ENCODE measurements at places on chromosomes 12 and 14.

- DNase-seq = no peak
Measured at GRCh38 chr14:64614805-64615391, 65.1 kb downstream of the PPP1R36 start.

GRCh38 chr12:127998988-127999387 is 268.0 kb upstream of the TMEM132C start:
- DNase-seq = no peak

- no peak for DNase-seq
Measured at GRCh38 chr12:19234981-19235871, 105.7 kb downstream of the PLEKHA5 start.

- DNase-seq = no peak
Measured at GRCh38 chr12:132422381-132423043, 67.4 kb upstream of the FBRSL1 start.

GRCh38 chr12:67714648-67715047 is 66.1 kb downstream of the DYRK2 start:
- no peak for DNase-seq

- DNase-seq = no peak
Measured at GRCh38 chr12:25311506-25311905, 60.8 kb upstream of the KRAS start.

GRCh38 chr14:55097881-55098560 is 31.0 kb upstream of the LGALS3 start:
- DNase-seq = no peak

DNA sequence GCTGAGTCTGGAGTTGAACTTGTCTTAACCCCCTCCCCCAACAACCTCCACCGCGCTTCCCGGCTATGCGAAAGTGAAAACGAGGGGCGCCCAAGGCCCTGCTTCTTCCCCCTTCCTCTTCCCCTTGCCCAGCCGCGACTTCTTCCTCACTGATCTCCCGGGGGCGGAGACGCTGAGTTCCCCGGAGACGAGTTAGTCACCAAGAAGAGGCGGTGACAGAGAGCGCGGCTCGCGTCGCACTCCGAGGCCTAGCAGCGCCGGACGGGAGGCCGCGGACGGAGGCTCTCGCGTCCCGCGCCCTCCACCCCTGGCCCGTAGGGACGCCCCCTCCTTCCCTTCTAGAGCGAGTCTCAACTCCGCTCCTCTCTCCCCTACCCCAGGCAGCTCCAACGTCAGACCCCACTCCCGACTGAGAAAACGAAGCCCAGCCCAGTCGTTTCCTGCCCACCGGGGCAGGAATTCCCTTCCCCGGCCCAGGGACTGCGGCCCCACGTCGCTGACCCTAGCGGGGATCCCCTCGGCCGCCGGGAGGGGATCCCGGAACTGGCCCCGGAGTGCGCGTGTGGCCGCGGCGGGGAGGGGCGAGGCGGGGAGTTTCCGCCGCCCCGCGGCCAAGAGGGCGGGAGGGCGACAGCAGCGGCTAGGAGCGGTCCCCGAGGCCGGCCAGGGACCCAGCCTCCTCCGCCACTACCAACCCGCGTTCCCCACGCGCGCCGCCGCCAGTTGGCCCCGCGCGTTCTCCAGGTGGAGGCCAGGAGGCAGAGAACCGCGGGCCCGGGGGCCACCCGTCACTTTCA is 1.4 kb downstream of the BAZ1A start:
- DNase-seq = peak; percentile 87

- no peak for DNase-seq
Measured at GRCh38 chr12:130948136-130948535, 5.6 kb upstream of the ADGRD1 start.

- peak; percentile 66 for DNase-seq
Measured at GRCh38 chr14:99524804-99525698, 43.8 kb downstream of the CCNK start.

DNA sequence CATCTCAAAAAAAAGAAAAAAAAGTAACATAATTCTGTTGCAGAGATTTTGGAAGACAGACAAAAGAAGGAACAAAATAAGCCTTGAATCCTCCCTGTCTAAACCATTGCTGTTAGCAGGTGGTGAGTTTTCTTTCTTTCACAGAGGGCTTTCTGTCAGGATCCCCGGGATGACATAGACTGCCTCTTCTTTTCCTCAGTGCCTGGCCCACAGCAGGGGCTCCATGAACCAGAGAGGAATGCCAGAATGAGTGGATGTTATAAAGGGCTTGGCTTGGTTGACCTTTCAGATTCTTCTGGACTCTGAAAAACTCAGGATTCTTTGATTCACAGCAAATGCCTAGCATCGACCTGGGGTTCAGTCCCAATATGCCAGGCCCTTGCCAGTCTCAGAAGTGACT is 45.8 kb upstream of the CORO1C start:
- no peak for DNase-seq
